ENCODE measurements at places on chromosomes 5 and 9. TPM values are rescaled to one million over a fixed set of nuclear protein-coding genes. Genes with fewer than 3 reads are reported as not detected.

Gene PCDHGA1
- 0.72 TPM for total RNA-seq

Gene SLC6A7
- 1.6 TPM for total RNA-seq

Gene ANKRD34B
- not detected for total RNA-seq

Gene POU5F2
- total RNA-seq = 0.58 TPM

Gene SCGB3A2
- total RNA-seq = not detected

Gene NRG2
- 3.9 TPM for total RNA-seq

Gene PHF24
- total RNA-seq = not detected

- no peak for DNase-seq
Measured at GRCh38 chr9:111582888-111583287, 16.6 kb downstream of the PTGR1 start.

DNA sequence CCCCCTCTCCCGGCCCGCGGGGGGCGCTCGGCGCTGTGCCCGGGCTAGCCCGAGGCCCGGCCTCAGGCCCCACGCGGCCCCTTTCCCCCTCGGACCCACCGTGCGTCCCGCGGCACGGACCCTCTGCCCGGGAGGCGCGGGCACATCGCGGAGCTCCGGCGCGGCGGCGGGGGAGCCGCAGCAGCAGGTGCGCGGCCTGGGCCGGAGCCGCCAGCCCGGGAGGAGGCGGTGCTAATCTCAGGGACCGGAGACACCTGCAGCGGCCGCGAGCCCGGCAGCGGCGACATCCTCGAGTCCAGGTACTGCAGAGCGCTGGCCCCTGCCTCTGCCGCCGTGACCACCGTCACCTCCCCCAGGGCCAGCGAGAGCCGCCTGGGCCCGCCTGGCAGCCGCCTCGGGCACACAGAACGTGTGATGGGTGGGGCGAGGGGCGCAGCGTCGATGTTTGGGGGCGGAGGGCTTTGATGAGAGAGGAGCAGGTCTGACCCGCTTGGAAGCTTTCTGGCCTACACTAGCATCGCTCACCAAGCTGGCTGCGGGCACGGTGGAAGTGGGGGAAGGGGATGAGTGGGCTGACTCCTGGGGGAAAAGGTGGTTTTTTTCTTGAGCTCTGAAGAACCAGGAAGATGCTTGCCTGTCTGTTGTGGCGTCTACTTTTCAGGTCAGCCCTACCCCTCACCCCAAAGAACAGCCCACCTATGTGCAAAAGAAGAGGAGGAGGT, 524 bp downstream of the CYFIP2 start:
- no peak for DNase-seq

GRCh38 chr9:129838707-129839259, 3.5 kb downstream of the USP20 start:
- DNase-seq = no peak

GRCh38 chr9:33446946-33447798, at the start of gene AQP3:
Gene AQP3 (minus strand): TSS chr9:33447593. CDS start chr9:33447530, 63 bp downstream.
- DNase-seq = peak; percentile 38

- DNase-seq = no peak
Measured at GRCh38 chr5:30928956-30929355, 264.5 kb upstream of the CDH6 start.

DNA sequence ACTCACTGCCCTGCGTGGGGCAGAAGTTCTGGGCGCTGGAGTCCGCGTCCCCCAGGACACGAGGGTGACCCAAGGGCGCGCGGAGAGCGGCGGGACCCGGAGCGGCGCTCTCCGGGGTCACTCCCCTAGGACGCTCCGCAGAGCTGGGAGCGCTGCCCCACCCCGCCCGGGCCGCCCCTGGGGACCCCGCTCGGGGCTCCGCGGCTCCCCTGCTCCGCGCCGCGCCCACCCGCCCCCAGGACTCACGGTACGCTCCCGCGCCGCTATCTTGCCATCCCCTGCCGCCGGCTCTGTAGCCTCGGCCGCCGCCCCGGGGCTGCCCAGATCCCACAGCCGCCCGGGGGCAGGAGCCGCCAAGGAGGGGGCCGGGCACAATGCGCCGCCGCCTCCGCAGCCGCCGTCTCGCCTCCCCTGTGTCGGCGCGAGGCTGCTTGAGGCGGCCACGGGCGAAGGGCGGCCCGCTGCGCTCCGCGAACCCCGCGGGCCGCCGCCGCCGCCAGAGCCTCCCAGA, 303 bp downstream of the LIFR start:
- DNase-seq = no peak

- DNase-seq = peak; percentile 46
Measured at GRCh38 chr5:172886974-172887501, 53.0 kb downstream of the ERGIC1 start.

DNA sequence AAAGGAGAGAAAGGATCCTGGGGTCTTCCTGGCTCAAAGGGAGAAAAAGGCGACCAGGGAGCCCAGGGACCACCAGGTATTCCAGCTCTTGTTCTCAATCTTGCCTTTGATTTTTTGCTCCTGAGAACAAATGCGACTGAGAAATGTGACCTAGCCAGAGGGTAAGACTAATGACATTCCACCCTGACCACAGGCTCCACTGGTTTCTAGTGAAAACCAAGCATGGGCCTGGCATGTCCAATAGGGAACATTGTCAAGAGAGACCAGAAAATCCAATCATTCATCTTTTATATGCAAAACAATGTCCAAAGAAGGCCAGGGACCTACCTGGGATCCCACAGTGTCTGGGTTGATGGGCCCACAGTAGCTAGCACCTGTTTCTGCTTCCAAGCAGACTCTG, 50.3 kb upstream of the TGFBR1 start:
- no peak for DNase-seq

DNA sequence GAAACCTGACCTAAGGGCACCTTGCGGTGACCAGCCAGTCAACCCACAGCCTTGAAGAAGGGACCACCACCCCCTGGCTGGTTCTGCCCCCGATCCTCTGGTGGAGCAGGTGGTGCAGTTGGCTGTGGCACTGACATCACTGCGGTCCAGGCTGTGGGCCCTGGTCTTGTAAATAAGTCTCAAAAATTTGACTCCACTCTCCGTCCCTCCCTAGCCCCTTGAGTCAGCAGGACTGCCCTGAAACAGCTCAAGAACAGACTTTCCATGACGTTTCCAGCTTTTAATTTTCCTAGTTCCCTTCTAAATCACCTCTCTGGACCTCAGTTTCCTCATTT, 134.8 kb upstream of the BOD1 start:
- DNase-seq = no peak

- DNase-seq = no peak
Measured at GRCh38 chr9:125890826-125891225, 143.7 kb downstream of the PBX3 start.

- no peak for DNase-seq
Measured at GRCh38 chr9:94639999-94640376, 670 bp upstream of the FBP1 start.
